ENCODE measurements at places on chromosomes 3 and 15.

DNA sequence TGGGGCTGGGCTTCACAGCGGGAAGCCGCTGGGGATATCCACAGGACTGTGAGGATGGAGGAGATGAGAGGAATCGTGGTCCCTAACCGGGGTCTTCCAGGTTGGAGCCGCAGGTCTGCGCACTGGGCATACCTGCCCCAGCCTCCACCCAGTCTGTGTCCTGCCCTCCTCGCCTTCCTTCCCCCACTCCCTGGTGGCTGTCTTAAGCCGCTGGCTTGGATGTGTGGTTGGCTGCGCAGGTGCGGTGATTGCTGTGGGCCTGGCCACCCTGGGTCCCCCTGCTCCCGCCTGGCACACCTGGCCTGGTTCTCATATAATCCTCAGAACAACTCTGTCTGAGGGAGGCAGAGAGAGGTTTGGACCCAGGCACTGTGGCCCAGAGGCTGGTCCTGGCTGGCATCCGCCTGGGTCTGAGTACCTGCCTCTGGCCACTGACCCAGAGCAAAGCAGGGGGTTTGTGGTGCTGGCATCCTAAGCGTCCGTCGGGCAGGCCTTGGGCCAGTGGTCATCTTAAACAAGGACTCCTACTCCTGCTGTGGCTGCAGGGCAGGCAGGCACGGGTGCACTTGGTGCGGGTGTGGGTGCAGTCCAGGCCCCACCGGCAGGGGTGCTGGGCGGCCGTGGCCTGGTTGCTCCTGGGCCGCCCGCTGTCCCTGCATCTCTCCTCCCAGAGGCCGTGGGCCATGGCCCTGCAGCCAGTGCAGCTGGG is 18.7 kb downstream of the PLXNA1 start:
- no peak for DNase-seq

- DNase-seq, result no peak
Observed at GRCh38 chr3:56122911-56123310, 345.4 kb downstream of the ERC2 start.

DNA sequence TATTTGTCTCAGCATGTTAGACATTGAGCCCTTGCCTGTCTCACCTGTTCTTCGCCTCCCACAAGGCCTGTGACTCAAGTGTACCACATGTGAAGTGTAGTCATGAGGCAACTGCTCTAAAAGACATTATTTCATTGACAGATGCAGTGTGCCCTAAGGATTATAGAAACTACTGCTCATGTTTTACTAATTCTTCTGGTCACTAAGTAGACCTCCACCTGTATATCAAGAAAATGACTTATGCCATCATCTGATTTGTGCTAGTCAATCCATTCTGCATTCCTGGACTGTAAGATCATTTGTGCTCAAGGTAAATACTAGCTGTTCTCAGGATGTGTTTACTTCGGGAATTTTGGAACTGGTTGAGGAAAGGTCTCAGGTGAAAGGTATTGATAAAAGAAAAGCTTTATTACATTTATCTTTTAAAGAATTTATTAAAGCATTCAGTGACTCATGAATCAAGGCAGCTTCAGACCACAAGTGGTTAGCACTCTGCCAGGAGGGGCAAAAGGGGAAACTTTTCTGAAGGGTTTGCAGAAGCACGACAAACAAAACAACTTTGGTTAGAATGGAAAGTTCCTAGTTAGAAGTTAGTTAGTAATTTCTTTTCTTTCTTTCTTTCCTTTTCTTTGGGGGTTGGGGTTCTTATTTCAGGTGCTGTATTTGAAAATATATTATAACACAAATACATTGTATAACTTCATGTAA is 465.3 kb upstream of the CBLB start:
- no peak for DNase-seq

GRCh38 chr15:39799552-39800011 is 16.9 kb upstream of the FSIP1 start:
- DNase-seq, result no peak

DNA sequence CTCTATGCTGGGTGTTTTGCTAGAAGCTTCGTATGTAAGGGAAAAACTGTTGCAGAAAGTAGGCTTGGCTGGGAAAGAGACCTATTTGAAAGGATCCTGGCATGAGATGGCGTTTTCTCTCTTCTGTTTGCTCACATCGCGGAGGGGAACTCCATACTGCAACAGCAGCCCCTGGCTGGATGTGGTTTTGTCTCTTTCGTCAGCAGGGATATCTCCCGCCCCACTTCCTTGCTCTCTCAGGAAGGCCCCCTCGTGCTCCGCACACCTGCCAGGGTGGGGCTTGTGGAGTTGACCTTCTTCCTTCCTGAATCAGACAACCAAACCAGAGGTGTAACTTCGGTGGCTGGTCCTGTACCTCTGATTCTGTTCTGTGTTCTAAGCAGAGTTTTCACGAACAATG is 26.4 kb upstream of the MYZAP start:
- no peak for DNase-seq

DNA sequence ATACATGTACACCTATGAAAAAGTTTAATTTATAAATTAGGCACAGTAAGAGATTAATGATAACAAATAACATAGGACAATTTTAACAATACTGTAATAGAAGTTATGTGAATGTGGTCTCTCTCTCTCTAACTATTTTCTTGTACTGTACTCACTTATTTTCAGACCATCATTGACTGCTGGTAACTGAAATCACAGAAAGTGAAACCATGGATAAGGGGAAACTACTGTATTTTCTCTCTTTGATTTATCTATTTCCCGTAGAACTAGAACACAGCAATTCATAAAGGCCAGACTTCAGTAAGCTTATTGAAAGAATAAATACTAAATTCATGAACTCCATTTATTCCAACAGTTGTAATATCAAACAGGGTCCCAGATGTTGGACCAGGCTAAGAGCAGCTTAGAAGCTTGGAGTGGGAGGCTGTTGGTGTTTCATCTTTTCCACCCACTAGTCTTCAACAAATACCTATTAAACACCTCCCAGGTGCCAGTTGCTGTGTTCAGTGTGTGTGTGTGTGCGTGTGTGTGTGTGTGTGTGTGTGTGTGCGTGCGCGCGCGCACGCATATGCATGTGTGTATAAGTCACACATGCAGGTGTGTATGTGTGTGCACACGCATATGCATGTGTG is 235.4 kb downstream of the FOXP1 start:
- DNase-seq, result no peak

GRCh38 chr15:36622836-36623235 is 43.4 kb downstream of the CDIN1 start:
- DNase-seq, result no peak

- DNase-seq, result peak; percentile 13
Observed at GRCh38 chr15:31396881-31397560, 70.4 kb downstream of the KLF13 start.

DNA sequence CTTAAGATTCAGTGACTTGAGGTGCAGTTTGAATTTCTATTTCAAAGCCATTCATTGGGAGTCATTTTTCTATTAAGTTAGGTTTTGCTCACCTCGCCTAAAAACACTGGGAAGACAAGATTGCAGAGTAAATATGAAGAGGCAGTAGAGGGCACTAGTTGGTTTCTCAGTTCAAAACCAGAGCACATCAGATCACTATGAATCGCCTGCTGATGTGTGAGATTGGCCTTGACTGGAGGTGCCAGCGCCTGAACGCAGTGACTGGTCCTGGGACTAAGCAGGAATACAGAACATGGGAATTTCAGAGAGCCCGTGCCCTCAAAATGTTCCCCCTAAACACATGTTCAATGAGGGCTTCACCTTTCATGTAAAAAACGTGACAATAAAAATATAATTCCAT is 229.0 kb downstream of the ITPR1 start:
- no peak for DNase-seq

DNA sequence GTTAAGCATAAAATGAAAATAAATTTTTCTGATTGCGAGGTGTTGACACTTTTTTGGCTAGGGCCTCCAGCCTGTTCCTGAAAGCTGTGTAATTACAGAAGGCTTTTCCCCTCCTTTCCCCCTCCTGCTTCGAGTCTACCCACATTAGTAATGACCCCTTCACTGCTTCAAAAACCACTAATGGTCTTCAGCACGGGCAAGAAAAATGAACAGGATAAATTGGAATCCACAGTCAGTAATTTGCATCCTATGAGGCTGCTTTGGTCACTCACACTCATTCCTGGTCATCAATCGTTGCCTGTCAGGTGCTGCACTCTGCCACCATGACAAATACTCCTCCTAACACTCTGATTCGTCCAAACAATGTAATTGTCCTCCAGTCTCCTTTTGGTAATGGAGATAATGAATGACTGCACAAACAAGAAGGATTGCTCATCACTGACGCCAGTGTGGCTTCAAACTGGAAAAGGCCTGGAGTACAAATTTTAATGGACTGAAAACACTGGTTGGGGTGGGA is 148.6 kb downstream of the MEIS2 start:
- DNase-seq, result no peak

DNA sequence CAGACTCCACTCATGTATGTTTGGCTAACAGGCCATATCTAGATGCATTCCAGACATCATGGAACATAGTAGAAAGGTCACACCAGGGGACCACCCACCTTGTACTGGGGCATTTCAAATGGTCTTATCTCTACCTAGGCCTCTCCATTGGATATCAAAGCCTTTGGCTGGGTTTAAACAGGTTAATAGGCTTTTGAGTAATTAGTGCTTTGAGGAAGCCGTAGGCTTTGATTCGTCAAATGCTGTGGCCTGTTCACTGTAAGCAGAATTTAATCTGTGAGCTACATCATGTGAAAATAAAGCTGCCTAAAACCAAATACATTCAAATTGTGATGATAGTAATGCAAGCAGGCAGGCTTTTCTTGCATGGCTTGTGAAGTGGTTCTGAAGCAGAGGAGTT is 129.5 kb downstream of the ST8SIA2 start:
- DNase-seq, result no peak

- no peak for DNase-seq
Observed at GRCh38 chr3:72175296-72175858, 390.4 kb upstream of the PROK2 start.

GRCh38 chr15:89446255-89446891 is 50.0 kb downstream of the RHCG start:
- DNase-seq, result no peak

GRCh38 chr15:89781055-89781454 is 4.9 kb downstream of the MESP2 start:
- no peak for DNase-seq

GRCh38 chr3:55030938-55031337 is 103.1 kb upstream of the LRTM1 start:
- no peak for DNase-seq

DNA sequence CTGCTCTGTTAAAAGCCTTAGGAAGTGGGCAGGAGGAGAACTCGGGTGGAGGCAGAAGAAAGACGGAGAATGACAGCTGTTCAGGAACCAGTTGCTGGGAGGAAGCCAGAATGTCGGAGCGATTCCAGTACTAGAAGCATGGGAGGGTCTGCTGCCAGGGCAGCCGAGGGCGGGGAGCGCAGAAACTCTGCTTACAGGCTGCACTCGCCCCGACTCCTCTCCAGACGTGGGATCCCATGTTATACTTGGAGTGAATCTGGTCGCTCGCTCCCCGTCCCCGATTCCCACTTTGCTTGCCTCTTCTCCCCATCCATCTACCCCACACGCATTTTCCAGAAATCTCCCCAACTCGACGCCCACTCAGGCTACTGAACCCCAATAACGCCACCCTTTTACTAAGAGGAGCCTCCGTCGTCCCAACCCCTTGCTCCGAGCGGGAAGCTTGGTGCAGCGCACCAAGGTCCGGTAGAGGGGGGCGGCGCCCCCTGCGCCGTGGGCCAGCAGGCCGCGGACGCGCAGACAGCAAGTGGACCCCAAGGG is 665 bp downstream of the GATM start:
- no peak for DNase-seq

GRCh38 chr15:36977659-36978058 is 122.7 kb downstream of the MEIS2 start:
- DNase-seq, result no peak

GRCh38 chr3:196400331-196400730 is 31.9 kb downstream of the UBXN7 start:
- DNase-seq, result no peak
